ENCODE measurements at places on chromosomes 2 and 18.

DNA sequence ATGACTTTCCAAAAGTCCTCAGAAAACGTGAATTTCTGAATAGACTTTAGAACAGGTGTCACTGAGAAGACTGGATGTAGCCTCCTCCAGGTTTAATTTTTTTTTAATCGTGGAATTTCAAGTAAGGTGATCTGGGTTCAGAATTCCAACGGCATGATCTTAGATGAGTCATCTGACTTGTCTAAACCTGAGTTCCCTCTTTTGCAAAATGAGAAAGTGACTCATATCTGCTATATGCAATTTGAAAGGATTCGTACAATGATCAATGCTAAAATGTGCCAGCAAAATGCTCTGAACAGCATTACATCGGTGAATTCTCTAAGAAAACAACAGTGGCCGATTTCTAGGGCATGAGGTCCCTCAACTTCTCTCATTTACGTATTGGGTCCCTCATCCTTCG lies 69.1 kb upstream of the ZNF516 start:
- DNase-seq, result no peak

DNA sequence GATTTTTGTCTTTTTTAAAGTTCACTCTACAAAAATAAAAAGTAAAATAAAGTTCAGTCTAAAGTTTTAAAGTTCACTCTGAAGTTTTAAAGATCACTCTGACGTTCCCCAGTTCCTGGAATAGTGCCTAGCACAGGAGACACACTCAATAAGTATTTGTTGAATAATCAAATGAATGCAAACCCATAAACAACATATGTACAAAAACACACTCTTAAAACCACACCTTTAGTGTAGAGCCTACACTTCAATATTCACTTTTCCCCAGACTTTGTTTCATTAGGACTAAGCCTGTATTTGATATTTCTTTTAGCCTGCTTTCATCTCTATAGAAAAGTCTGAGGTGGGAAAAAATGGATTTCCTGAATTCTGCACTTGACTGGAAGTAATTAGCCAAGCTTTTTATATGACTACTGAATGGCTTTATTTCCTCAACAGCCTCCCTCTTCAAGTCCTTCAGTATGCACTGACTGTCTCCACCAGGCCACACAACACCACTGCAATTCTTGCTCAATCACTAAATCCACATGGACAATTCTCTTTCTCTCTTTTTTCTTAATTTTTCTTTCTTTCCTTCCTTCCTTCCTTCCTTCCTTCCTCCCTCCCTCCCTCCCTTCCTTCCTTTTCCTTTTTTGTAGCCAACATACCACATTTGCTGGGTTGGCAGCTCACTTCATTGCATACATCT lies 104.6 kb downstream of the SS18 start:
- DNase-seq, result no peak

DNA sequence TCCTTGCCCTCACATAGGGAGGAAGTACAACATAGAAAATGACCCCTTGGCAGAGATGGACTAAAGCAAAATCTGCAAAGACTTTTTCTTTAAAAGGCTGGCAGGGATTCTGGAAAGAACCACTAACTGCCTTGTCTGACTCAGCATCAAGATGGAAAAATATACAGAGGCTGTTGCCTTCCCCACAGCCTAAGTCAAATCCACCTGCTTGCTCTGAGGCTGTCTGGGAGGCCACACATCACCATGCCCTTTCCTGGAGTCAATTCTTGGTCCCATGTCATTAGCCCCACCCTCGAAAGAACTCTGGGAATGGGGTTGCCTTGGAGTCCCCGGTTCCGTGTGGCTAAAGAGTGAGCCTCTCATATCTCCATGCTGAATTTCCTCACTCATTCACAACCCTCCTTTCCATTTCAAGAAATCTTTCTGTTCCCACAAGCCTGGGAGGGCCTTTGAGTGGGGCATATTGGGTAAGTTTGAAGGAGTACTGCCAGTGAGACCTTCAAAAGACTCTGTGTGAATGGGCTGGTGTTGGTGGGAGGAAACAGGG lies 39.4 kb downstream of the BMP10 start:
- DNase-seq, result no peak

DNA sequence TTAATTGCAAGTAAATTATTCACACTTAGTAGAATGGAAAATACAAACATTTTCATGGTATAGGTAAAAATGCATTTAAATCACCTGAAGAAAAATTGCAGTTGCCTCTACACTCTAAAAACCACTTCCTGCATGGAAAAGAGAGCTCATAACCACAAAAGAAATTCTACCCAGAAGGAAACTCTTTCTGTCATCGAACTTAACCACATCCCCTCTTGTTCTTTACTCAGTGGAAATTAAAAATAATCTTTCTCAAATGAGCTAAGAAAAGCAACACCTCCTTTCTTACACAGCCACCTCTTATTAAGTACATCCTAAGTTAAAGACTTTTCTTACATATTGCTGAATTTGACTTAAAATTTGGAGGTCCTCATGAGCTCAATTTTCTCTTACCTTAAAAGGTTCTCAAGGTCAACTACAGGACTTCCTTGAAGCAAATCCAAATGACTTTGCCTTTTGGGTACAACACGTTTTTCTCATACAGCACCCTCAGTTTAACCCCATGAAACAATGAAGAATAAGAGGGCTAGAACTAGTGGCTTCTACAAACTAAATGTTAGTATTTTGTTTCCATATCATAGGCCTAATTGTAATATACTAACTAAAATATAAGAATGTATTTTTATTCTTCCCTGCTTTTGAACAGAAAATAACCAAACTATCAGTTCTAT lies 109.1 kb upstream of the CRIM1 start:
- DNase-seq, result no peak

GRCh38 chr2:239199041-239199768 lies 201.6 kb downstream of the HDAC4 start:
- peak; percentile 48 for DNase-seq

- DNase-seq, result no peak
Observed at GRCh38 chr2:84971510-84972206, 697 bp downstream of the KCMF1 start.

Measured in caudate nucleus (tissue), 63 donors.